ENCODE measurements at places on chromosomes 12 and 14.
A peak's percentile ranks its signal among the peaks of the same experiment; 100 is the strongest.

DNA sequence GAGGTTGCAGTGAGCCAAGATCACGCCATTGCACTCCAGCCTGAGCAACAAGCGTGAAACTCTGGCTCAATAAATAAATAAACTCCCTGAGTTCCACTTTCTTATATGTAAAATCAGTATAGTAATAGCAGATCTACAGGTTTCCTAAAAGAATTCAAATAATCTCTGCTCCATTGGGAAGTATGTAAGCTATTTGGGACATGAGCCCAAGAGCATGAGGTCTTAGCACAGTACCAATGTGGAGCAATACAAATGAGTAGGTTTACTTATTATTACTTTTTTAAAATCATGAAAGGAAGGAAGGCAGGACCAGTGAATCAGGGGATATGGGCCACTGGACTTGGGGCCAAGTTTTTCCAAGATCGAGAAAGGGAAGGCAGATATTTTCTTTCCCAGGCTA, 216.9 kb upstream of the DIO2 start:
- DNase-seq, result no peak

DNA sequence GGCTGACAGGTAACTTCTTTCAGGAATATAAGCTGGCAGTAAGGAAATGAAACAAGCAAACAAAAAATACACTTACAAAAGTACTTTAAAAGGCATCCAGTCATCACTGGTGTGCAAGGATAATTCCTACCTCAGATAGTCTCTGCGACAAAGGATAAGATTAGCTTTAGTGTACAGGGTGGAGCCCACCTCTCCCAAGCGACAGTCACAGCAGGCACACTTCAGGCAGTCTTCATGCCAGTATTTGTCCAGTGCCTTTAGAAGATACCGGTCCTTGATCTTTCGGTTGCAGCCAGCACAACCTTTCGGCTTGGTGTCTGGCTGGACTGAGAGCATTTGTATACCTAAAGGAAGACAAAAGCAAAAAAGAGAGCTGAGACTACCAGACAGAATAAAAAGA, 5.4 kb downstream of the LMO3 start:
- no peak for DNase-seq

DNA sequence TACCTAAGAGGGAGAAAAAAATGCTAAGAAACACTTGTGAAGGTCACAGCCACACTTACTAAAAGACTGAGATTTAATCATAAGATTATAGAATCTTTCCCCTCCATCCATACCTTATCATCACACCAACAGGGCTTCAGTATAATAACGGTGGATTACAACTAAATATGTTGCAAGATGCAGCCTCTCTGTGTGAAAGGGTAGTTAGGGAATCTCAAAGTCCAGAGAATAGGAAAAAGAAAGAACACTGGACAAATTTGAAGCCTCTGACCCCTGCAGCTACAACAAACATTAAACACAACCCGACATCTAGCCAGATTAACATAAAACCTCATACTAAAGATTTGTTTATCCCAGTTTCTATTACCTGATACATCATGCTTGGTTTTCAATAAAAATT, 181.0 kb downstream of the C12orf42 start:
- no peak for DNase-seq

DNA sequence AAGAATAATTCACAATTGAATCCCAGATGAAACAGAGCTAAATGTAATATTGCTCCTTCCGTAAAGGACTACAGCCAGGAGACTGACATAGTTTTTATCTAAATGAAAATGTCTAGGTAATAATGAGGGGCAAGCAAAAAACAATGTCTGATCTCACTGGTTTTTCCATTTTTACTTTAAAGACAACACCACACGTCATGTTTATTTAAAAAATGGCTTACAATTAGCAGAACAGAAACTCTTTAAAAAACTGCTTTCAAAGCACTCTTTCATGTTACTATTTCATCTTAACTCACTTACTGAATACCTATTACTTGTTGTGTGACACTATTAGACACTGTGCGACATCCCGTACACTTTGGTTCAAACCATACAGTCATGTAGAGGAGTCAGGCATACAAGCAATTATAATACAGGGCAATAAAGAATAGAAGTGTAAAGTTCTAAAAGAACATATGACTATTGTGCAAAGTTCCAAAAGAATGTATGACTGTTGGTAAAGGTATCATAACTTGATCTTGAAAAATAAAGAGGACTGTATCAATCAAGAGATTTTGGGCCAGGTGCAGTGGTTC, 9.1 kb downstream of the BTBD7 start:
- DNase-seq, result no peak

GRCh38 chr14:92832137-92832700, 38.1 kb downstream of the GOLGA5 start:
- no peak for DNase-seq

DNA sequence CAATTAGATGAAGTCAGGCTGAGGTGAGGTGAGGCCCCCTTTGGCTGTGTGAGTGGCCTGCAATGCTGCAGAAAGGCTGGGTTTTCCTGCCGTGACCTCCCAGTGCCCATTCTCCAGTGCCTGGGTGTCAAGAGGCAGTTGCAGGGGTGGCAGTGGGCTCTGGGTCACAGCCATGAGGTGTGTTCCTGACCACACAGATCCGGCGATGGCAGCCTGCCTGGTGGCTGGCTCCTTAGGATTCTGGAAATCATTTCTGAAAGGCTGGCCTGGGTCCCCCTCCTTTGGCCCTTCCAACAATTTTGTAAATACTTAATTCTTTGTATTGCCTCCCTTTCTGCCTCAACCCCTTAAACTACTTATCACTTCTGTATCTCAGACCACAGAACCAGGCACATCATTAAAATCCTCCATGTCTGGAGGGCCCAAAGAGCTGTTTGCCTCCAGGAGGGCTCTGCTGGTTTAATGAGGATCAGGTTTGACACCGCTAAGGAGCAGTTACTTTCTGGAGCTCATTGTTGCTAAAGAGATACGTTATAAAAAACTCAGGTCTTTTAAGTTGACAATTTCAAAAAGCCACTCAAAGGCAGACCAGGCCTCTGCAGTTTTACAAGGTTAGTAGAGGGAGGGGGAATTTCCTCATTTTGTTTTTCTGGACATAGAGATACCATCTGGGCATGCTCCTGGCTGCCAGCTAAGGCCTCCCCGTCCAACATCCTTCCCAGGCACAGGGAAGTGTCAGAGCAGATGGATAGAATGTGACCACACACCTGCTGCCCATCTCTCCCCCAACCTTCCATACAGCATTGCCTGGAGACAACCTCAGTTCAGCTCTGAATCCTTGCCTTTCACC, 204.4 kb downstream of the FOXN3 start:
- DNase-seq, result no peak

DNA sequence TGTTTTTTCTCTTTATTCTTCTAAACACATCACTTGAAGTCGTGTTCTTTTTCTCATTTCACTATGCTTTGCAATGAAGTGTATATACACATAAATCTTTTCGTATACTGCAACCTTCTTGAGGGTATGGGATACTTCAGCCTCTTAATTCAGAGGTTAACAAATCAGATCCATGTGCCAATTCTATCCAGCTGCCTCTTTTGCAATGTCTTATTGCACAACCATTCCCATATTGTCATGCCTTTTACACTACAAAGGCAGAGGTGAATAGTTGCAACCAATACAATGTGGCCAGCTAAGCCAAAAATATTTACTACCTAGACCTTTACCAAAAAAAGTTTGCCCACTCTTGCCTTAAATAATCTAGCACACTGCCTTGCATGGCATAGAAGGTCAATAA, 224.5 kb upstream of the FOXG1 start:
- no peak for DNase-seq

- no peak for DNase-seq
Measured at GRCh38 chr14:47507861-47508260, 167.5 kb downstream of the MDGA2 start.

DNA sequence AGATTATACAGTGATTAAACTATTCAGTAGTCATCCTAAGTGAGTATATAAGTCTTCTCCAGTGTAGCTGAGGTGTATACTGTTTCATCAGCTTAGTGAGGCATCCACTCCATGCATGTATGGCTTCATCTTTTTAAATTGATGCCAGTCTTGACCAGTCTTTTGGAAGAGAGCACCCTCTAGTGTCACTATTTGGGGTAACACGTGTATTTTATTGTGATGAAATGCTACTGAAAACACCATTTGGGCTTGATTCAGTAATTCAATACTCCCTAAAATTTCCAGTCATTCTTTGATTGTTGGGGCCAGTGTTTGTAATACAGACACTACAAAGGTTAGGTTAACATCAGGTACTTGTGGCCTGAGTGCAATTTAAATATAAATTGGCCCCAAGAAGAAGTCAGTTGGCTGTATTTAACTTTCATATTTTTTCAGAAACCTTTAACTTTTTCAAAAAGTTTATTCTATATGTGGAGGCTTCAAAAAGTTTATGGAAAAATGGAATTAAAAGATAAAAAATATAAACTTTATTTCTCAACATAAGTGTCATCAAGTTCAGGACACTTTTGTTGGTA, 35.3 kb downstream of the MIPOL1 start:
- no peak for DNase-seq

DNA sequence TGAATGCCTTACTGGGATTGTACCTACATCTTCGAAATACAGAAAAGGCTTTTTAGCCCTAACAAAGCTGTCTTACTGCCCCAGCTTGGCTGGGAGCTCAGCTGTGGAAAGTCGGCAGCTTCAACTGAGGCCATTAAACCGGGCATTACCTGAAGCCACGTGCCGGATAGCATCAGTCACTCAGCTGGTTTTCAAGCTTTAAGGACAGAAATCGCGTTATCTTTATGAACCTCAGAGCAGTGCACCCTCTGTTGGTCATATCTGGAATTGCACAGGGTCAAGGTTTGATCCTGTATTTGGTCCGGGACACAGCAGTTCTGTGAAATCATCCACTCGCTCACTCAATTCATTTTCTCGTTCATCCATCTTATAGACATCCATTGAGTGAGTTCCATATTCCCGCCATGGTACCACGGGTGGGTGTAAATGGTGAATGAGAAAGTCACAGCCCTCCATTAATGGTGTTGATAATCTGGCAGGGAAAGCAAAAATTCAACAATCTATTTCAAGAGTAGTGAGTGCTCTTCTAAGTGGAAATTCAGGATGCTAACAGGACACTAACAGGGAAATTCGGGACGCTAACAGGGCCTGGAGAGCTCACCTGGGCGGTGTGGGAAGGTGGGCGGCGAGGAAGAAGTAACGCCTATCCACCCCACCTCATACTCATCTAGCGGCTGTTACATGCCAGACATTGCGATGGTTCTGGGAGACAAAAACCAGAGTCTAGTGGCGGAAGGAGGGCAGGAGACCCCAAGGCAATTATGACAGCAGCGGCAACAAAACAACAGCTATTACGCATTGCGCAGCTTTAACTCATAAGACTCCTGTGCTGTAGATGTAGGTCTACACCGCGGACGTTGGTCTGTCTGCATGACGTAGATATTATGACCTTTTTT, 60.6 kb upstream of the TCL1A start:
- DNase-seq, result peak; percentile 22

- DNase-seq, result no peak
Measured at GRCh38 chr14:103372552-103373304, 12.5 kb upstream of the MARK3 start.

DNA sequence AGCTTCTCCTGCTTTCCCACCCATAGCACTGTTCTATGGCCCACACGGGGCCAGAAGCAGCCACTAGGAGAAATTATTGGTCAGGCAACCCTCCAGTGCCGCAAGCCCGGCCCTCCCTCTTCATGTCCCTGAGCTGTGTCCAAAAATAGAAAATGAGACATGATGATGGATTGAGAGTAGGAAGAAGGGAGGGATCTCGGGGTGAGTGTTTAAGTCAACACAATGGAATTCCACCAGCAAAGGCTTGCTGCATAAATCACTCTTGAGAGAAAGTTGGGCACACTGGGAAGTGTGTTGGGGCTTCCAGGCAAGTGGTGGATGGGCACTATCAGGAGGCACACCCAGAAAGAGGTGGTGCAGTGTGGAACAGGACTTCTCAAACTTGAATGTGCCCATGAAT, 94.2 kb downstream of the LLPH start:
- no peak for DNase-seq

- peak; percentile 62 for DNase-seq
Measured at GRCh38 chr12:49296034-49296835, 1.3 kb downstream of the PRPH start.

- no peak for DNase-seq
Measured at GRCh38 chr14:54877015-54877702, 25.5 kb downstream of the GCH1 start.

DNA sequence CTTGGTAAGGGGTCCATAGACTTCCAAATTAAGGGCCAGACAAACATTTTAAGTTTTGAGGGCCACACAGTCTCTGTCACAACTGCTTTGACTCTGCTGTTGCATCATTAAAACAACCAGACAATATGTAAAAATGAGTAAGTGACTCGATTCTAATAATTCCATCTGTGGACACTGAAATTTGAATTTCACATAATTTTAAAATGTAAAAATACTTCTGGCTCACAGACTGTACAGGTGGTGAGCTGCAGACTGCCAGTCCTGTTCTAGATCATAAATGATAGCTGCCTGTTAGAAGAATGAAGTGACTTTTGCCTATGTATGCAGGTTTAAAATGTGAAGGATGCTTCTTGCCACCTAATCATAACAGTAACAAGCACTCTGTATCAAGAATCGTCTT, 15.7 kb downstream of the NUDT4 start:
- DNase-seq, result no peak

- no peak for DNase-seq
Measured at GRCh38 chr14:22547948-22548750, 40.9 kb downstream of the DAD1 start.

DNA sequence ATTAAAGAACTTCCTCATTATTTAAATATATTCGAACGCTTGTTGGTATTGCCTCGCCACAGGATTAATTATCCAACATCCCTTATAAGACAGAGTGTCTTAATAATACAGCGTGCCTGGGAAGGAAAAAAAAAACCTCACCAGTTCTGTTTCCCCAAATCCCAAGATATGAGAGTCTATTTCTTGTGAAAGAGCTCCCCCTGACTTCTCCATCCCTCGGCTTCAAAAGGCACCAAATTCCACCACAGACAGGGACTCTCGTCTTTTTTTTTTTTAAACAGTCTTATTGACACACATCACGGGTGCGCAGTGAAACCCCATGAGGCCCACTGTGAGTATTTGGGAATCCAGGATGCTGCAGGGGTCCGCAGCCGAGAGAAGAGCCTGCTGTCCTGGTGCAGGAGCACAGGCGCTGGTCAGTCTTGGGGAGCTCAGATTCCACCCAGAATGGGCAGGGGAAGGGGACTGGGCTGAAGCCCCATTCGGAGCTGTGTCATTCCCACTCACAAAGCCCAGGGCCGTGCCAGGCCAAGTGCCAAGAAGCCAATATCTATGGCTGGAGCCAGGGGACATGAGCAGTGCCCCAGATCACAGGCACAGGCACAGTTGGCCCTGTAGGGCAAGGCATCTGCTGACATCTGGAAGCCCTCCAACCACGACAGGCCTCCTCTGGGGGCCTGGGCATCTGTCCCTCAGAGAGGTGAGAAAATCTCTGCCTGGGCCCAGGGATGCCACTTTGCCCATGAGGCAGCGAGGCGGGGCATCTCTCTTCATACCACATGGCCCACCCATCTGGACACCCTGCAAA, 71.9 kb downstream of the BCL11B start:
- DNase-seq, result no peak

All from stimulated activated CD4-positive, alpha-beta T cell treated with anti-CD3 and anti-CD28 coated beads, Interleukin-12 subunit alpha, Interleukin-12 subunit beta, amount 100 ng/mL, for 48 hours (primary cell).